ENCODE measurements at places on chromosomes 12 and 14.

- DNase-seq, result no peak
These were observed 2.5 kb upstream of the TEP1 start for GRCh38 chr14:20415782-20416206.

GRCh38 chr14:67331368-67332125 is 28.1 kb downstream of the ATP6V1D start:
- no peak for DNase-seq

- DNase-seq, result no peak
These were observed 7.2 kb downstream of the CPNE8 start for GRCh38 chr12:38898001-38898684.

GRCh38 chr12:110819646-110820045 is 27.1 kb upstream of the CCDC63 start:
- DNase-seq, result no peak

- no peak for DNase-seq
These were observed 4.6 kb upstream of the LRP1-AS start for GRCh38 chr12:57151741-57152630.

GRCh38 chr12:75820848-75821578 is 210.6 kb downstream of the PHLDA1 start:
- no peak for DNase-seq

DNA sequence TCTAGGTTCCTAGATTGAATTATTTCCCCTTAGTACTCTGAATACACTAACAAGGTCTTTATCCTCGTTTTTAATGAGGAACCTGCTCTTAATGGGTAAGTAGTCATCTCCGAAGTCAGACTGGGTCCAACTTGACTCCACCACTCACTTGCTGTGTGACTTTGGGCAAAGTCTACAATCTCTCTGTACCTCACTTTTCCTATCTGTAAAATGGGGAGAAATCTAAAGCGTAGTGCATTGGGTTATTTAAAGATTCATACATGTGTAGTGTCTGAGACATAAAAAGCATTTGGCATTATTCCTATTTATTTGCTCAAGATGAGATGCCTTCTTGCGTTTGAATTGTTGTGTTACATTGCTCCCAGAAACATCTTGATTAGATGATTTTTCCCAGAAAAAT is 51.5 kb downstream of the GTF2A1 start:
- no peak for DNase-seq

All from H1 (cell line).